ENCODE measurements at places on chromosomes 5 and 9. TPM values are rescaled to one million over a fixed set of nuclear protein-coding genes. Genes with fewer than 3 reads are reported as not detected.

The SHC3 gene
- 0.59 TPM for total RNA-seq

The DNAI1 gene
- total RNA-seq = not detected

The ZNF346 gene
- 34.4 TPM for total RNA-seq

The ZDHHC11 gene
- 1.2 TPM for total RNA-seq

The GRIN3A gene
- total RNA-seq = 0.80 TPM

The IRX2 gene
- total RNA-seq = 20.6 TPM

The PNPLA7 gene
- total RNA-seq = 34.2 TPM

The CNTNAP3B gene
- 5.0 TPM for total RNA-seq

The ZNF300 gene
- 6.7 TPM for total RNA-seq

The MEIKIN gene
- total RNA-seq = 5.6 TPM

The C5orf46 gene
- 0.59 TPM for total RNA-seq

The RAB3C gene
- 0.45 TPM for total RNA-seq

The IFNB1 gene
- not detected for total RNA-seq

The LCN12 gene
- 4.1 TPM for total RNA-seq

The ST6GALNAC6 gene
- total RNA-seq = 95.1 TPM

DNA sequence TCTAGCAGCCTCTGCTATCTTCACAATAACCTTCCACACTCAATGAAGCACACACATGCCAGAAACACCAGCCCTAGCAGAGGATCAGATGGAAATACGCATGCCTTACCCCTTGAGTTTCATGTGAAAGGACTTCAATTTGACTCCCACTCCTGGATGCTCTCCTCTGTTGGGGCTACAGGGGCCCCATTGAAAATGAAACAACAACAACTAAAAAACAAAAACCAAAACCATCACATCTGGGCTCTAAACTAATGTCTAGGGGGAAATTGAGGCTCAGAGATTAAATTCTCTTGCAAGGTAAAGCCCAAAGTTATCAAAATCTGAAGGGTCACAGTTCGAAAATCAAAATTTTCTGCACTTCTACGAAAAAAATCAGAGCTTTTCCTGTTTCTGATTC lies 7.9 kb upstream of the RFESD start:
- DNase-seq = no peak
- no peaks in the 10 kb centered on the region for H3K36me3 ChIP-seq
- H3K4me3 ChIP-seq = no peak overlapping the region

DNA sequence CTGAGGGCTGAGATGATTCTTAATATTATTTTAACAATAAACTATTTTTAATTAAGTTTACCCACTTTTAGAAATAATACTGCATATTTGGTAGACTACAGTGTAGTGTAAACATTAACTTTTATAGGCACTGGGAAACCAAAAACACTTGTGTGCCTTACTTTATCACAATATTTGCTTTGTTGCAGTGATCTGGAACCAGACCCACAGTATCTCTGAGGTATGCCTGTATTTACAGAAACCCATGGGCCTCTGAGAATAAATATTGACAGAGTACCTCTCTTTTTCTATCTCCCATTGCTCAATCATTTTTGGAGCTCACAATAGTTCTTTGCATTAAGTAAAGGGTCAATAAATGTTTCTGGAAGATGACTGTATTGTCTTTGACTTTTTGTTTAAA lies 73.3 kb downstream of the SLCO4C1 start:
- H3K27ac ChIP-seq = no peak overlapping the region
- no peaks in the 10 kb centered on the region for H3K27me3 ChIP-seq
- H3K36me3 ChIP-seq = no peaks in the 10 kb centered on the region
- no peak for DNase-seq
- H3K4me3 ChIP-seq = no peak overlapping the region
- no peaks in the 10 kb centered on the region for H3K4me1 ChIP-seq

DNA sequence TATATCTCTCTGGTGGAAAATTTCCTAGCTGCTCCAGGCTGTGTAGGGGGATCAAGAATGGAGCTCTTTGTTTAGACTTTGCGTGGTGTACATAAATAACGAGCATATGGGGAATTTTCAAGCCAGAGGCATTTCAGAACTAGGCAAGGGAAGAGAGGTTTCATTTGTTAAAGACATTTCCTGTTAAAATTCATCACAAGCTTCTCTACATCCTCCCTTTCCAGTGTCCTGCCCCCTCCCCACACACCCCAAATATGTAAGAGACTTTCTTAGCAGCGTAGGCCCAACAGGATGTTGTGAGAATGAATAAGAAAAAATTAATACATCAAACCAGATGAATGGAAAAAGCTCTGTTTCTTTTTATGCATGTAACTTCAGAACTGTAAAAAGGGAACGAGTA lies 150.3 kb downstream of the GPBP1 start:
- no peaks in the 10 kb centered on the region for H3K36me3 ChIP-seq
- no peaks in the 10 kb centered on the region for H3K27me3 ChIP-seq
- no peak overlapping the region for H3K27ac ChIP-seq

GRCh38 chr5:154223320-154223719 lies 32.8 kb downstream of the GALNT10 start:
- DNase-seq = no peak
- H3K4me3 ChIP-seq = no peak overlapping the region
- no peaks in the 10 kb centered on the region for H3K36me3 ChIP-seq
- H3K27ac ChIP-seq = no peak overlapping the region
- peaks cover 5% of the 10 kb centered on the region for H3K4me1 ChIP-seq

- H3K4me1 ChIP-seq = no peaks in the 10 kb centered on the region
- peak; percentile 59 for DNase-seq
- H3K4me3 ChIP-seq = no peak overlapping the region
- no peaks in the 10 kb centered on the region for H3K27me3 ChIP-seq
- H3K36me3 ChIP-seq = no peaks in the 10 kb centered on the region
Measured at GRCh38 chr9:130201399-130201873, 29.2 kb downstream of the NCS1 start.

- H3K27me3 ChIP-seq = no peaks in the 10 kb centered on the region
- H3K4me1 ChIP-seq = no peaks in the 10 kb centered on the region
- no peak overlapping the region for H3K4me3 ChIP-seq
- H3K27ac ChIP-seq = no peak overlapping the region
- no peaks in the 10 kb centered on the region for H3K36me3 ChIP-seq
Measured at GRCh38 chr5:115838885-115839518, 2.4 kb downstream of the ATG12 start.

DNA sequence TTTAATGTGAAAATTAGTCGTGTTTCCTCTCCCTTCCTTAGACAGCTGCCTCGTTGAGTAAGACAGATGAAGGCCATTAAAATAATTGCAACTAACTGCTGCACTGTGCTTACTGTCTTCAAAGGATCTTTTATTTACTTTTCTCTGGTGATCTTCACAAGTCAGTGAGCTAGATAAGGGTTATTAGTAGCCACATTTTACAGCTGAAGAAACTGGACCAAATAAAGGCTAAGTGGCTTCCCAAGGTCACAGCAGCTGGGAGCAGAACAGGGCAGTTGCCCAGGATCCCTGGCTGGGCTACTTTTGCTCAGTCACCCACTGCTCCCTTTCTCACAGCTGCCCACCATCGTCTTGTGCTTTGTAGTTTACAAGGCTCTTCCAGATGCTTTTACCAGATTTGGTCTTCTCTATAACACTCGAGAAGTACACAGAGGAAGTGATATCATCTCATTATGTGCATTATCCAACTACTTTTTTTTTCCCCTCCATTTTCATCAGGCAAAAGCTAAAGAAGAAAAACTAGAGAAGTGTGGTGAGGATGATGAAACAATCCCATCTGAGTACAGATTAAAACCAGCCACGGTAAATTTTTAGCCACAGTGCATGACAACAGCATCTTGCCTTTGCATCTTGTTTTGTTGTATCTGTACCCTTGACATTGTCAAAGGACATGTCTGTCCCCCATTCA lies 61.8 kb downstream of the ERAP1 start:
- no peak overlapping the region for H3K27ac ChIP-seq
- no peak for DNase-seq
- no peaks in the 10 kb centered on the region for H3K27me3 ChIP-seq
- H3K36me3 ChIP-seq = peaks cover 4% of the 10 kb centered on the region
- no peaks in the 10 kb centered on the region for H3K4me1 ChIP-seq
- H3K4me3 ChIP-seq = no peak overlapping the region

- no peaks in the 10 kb centered on the region for H3K27me3 ChIP-seq
- no peak for DNase-seq
- H3K4me1 ChIP-seq = no peaks in the 10 kb centered on the region
- no peak overlapping the region for H3K27ac ChIP-seq
- no peak overlapping the region for H3K4me3 ChIP-seq
Measured at GRCh38 chr5:53053364-53053763, 56.2 kb downstream of the MOCS2 start.

DNA sequence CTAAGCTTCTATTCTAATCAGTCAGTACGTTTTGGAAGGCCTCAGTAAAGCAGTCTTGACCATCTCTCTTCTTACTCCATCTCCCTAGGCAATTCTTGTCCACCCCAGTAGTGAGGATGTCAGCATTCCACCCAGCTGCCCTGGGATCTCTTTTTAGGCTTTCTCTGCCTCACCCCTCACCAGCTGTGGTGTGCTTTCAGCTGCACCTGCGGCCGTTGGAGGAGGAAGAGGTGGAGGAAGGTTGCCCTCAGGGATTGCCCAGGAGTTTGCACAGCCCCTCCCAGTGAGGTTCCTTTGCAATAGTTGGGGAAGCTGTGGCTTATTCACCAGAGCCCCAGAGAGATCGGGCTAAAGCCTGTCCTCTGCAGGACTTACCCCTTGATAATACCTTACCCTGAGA lies 615.8 kb downstream of the BNC2 start:
- H3K4me3 ChIP-seq = no peak overlapping the region
- no peaks in the 10 kb centered on the region for H3K27me3 ChIP-seq
- H3K27ac ChIP-seq = no peak overlapping the region
- H3K4me1 ChIP-seq = no peaks in the 10 kb centered on the region
- no peak for DNase-seq

GRCh38 chr5:91059409-91059808 lies 323.7 kb downstream of the ARRDC3 start:
- no peak overlapping the region for H3K27ac ChIP-seq
- no peaks in the 10 kb centered on the region for H3K4me1 ChIP-seq
- H3K4me3 ChIP-seq = no peak overlapping the region
- no peaks in the 10 kb centered on the region for H3K27me3 ChIP-seq
- DNase-seq = no peak

DNA sequence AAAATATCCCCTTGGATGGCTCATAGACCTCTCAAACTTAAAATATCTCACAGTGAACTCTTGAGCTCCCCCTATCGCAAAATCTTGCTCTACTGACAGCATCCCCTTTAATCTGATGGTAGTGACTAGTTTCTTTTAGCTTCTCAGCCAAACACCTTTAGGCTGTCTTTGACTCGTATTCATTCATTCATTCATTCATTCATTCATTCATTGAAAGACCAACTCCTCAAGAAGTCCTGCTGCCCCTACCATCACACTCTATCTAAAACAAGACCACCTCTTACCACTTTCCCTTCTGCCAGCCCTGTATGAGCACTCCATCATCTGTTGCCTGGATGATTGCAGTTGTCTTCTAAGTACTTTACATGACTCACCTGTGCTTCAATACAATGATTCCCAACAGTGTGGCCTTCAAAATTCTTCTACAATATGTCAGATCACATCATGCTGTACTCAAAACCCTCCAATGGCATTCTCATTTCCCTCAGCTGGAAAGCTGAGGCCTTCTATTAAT lies 46.8 kb downstream of the ITGA2 start:
- no peaks in the 10 kb centered on the region for H3K4me1 ChIP-seq
- no peaks in the 10 kb centered on the region for H3K27me3 ChIP-seq
- H3K4me3 ChIP-seq = no peak overlapping the region
- no peak for DNase-seq
- no peaks in the 10 kb centered on the region for H3K36me3 ChIP-seq
- H3K27ac ChIP-seq = no peak overlapping the region

- H3K4me1 ChIP-seq = no peaks in the 10 kb centered on the region
- H3K4me3 ChIP-seq = no peak overlapping the region
- H3K27ac ChIP-seq = no peak overlapping the region
- no peaks in the 10 kb centered on the region for H3K36me3 ChIP-seq
- peaks cover 11% of the 10 kb centered on the region for H3K27me3 ChIP-seq
Measured at GRCh38 chr5:176781054-176781375, 29.3 kb upstream of the UNC5A start.

GRCh38 chr5:61283471-61283870 lies 48.6 kb upstream of the ZSWIM6 start:
- no peak overlapping the region for H3K4me3 ChIP-seq
- H3K4me1 ChIP-seq = no peaks in the 10 kb centered on the region
- no peak overlapping the region for H3K27ac ChIP-seq
- DNase-seq = no peak
- H3K36me3 ChIP-seq = no peaks in the 10 kb centered on the region
- H3K27me3 ChIP-seq = no peaks in the 10 kb centered on the region

- H3K36me3 ChIP-seq = no peaks in the 10 kb centered on the region
- peaks cover 9% of the 10 kb centered on the region for H3K27me3 ChIP-seq
- H3K27ac ChIP-seq = no peak overlapping the region
- DNase-seq = no peak
- H3K4me1 ChIP-seq = no peaks in the 10 kb centered on the region
- no peak overlapping the region for H3K4me3 ChIP-seq
Measured at GRCh38 chr5:181098762-181099601, 32.0 kb downstream of the OR2V1 start.

DNA sequence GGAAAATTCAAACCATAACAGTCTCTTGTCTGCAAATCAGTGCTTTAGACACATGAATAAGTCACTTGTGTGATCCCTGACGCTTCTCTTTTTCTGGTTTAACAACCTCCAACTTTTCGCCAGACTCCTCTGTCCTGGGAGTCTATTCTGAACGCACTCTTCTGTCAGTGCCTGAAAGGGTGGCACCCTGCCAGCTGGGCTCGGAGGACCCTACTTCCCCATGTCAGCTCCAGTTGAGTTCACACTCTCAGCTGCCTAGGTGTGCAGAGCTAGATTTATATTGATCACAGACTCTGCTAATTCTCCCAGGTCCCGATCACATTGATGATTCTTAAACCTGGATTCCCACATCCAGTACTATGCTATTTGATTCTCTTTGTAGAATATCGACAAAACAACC lies 649.1 kb downstream of the BNC2 start:
- no peaks in the 10 kb centered on the region for H3K36me3 ChIP-seq
- DNase-seq = no peak
- no peak overlapping the region for H3K27ac ChIP-seq
- no peaks in the 10 kb centered on the region for H3K27me3 ChIP-seq
- H3K4me3 ChIP-seq = no peak overlapping the region

- H3K4me3 ChIP-seq = no peak overlapping the region
- DNase-seq = no peak
Measured at GRCh38 chr9:96398582-96399324, 15.2 kb upstream of the SLC35D2 start.

DNA sequence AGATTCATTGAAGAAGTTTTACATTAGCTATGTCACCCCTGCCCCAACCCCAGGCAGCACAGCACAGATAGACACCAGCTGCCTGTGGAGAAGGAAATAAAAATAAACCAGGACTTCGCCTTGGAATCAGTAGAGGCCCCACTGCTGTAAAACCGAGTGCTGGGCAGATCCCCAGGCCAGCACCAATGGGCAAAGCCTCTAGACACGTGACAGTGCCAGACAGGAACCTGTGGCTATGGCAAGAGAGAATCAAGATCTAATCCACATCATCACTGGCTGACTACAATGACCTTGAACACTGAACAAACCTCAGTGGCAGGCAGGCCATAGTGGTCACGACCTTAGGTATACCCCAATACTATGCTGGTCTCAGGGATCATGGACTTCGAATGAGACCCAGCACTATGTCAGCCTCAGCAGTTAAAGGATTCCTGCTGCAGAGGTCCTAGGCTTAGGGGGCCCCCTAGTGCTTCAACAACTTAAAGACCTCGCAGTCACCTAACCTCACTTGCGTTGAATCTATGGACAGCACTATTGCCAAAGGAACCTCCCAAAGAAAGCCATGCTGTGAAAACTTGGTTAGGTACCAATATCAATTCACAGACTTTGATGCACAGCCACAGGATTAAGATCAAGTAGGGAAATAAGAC lies 2118.6 kb upstream of the C9orf72 start:
- no peaks in the 10 kb centered on the region for H3K36me3 ChIP-seq
- no peak overlapping the region for H3K27ac ChIP-seq
- H3K4me1 ChIP-seq = no peaks in the 10 kb centered on the region
- no peak for DNase-seq
- no peaks in the 10 kb centered on the region for H3K27me3 ChIP-seq
